ENCODE measurements at places on chromosomes 4 and X.

DNA sequence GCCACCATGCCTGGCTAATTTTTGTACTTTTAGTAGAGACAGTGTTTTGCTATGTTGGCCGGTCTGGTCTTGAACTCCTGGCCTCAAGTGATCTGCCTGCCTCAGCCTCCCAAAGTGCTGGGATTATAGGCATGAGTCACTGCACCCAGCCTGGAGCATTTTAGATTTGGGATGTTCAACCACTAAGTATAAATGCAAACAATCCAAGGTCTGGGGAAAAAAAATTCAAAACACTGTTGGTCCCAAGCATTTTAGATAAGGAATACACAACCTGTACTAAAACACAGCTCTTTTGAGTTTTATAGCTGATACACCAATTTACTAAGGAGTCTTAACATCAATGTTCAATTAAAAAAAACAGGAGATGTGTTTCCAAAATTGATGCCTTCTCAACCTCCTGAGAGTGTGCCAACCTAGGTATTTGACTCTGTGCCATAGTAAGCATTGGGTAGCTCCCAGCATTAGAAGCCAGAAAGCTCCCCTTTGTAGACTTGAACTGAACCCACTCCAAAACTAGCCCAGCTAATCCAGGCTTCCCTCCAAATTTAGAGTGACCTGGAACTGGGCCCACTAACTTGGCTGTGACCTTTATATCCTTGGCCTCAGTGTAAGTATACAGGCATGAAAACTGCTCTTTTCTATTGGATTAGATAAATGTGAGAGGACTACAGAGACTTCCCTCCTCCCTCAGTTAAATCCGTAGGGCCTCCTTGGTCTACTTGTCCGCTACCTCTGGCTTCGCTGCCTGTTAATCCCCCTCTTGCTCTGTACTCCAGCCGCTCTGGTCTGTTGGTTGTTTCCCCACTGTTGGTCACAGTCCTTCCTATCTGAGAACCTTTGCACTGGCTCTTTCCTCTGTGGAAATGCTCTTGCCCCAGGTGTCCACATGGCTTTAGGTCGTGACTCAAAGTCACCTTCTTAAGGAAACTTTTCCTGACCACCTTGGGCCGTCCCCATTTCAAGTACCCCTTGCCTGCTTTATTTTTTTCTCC lies 77.6 kb downstream of the CCKAR start:
- DNase-seq: no peak

DNA sequence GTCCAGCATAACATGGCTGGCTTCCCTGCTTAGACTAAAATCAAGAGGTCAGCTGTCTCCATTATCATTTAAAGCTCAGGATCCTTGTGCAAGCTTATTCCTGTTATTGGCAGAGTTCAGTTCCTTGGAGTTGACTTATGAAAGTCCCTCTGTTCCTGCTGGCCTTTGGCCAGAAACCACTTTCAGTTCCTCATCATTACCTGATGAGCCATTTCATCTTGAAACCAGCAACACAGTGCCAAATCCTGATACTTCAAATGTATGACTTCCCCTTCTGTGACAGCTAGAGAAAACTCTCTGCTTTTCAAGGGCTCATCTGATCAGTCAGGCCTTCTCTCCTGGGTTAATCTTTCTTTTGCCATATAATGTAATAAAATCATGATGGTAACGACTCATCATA lies 110.6 kb upstream of the FSTL5 start:
- DNase-seq: no peak

GRCh38 chr4:183532821-183533220 lies 28.0 kb downstream of the ING2 start:
- no peak for DNase-seq

- DNase-seq: no peak
Measured at GRCh38 chr4:106595906-106596305, 227.3 kb upstream of the GIMD1 start.

DNA sequence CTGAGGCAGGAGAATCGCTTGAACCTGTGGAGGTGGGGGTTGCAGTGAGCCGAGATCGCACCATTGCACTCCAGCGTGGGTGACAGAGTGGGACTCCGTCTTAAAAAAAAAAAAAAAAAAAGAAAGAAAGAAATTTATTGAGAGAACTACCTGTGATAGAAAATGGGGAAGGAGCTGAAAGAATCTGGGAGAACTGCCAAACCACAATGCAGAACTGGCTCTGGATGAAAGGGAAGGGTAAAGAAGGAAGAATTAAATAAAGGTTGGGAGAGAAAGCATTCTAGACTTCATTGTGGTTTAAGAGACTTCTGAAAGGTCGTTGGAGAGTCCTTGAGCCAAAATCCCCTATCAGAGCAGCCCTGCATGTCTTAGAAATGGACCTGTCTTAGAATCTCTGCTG lies 567.9 kb upstream of the HTR2C start:
- no peak for DNase-seq

DNA sequence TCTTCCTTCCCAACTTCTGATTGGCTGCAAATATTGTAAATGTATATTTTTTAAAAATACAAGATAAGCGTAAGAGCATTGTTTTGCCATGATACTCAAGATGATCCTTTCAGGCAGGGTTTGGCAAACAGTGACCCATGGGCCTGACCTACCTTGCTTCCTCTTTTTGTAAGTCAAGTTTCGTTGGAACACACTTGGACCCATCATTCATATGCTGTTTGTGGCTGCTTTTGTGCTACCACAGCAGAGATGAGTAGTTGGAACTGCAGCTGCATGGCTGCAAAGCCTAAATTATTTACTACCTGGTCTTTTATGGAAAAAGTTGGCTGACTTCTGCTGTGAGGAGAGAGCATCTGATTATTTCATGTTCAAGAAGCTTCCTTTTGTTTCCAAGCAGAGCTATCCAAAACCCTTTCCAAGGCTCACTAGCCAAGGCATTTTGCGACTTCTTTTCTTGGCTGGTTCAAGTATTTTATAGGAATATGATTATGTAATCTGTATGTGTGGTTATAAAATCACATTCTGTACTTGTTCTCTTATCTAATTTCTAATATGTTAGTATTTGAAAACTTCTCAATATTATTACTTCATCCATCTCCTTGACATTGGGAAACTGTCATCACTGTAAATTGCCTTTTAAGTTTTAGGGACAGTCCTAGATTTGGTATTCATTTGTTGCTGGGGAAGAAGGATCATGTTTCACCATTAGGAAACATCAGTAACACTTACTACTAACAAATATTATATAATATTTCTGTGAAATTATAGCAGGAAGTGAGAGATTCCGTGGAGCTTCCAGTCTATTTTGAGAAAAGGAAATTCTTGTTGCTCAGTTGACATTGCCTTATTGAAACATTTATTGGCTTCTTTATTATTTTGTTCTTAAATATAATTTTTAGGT lies 109.2 kb downstream of the ARHGAP10 start:
- DNase-seq: no peak

DNA sequence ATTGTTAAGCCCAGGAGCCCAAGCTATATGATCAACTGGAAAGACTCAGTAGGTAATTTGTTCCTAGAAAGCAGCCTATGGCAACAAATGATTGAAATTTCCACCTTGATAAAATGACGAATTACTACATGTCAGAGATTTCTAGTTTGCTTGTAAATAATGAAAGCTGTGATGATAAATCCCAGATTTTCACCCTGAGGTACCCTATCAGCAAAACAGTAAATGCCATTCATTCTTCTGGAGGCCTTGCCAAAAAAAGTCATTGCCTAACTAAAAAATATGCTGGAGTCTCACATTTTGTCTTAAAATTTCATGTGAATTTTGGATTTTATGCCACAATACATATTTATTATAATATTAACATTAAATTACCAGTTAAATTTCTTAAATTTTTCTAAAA lies 71.3 kb downstream of the PPEF2 start:
- DNase-seq: no peak

DNA sequence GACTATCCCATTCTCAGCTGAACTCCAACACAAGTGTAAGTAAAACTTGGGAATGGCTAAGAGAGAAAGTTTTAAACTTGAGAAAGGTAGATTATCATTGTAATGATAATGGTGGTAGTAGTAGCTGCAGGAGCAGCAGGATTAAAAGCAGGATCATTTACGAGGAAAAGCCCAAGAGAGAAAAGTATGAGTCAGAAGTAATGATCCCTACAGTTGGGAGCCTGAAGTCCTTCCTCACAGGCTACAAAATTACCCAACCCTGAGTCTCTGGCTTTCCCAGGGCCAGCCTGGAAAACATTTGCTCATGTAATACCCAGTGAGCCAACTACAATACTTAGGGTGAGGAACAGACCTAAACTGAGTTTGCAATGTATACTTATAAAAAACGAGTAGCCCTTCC lies 4.4 kb upstream of the PRDM8 start:
- no peak for DNase-seq

DNA sequence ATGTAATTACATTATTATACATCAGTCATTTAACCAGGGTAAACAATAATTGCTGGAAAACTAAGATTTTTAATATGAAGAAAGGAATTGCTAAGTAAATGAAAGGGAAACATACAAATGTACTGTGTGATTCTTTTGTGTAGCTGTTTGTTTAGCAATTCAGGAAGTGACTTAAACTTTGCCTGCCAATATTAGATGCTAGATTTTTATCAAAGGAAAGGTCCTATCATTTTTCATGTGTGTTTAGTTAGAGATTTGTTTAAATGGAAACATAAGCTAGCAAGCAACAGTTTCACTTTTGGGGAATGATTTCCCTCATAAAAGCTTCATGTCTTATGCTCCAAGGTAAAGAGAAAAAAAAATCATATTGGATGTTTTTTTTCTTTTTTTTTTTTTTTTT lies 95.1 kb upstream of the LIMCH1 start:
- no peak for DNase-seq

Data from T-helper 9 cell (primary cell).